ENCODE measurements at places on chromosomes 1 and 21.

DNA sequence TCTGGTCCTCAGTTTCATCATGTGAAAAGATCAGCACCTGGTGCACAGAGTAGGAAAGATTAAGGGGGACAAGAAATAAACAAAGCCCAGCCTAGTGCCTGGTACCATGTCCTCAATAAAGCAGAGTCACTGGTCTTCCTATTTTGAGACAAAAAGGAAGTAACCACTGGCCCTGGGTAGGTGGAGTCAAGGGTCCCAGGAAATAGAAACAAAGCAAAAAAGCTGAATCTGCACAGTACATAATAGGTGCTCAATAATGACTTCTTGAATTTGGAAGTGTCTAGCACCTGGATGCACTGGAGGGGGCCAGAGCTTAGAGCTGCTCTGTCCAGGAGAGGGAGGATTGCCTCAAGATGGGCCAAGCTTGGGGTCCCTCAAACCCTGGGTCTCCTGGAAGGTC is 1.9 kb upstream of the EPHB2 start:
- no peak for DNase-seq

- no peak for DNase-seq
These were observed 81.8 kb downstream of the DISC1 start for GRCh38 chr1:231708394-231708793.

GRCh38 chr1:34176830-34177603 is at the start of gene C1orf94:
TSS of gene C1orf94 (plus strand) at chr1:34176907. CDS start at chr1:34177790, 883 bp downstream.
- DNase-seq = no peak

GRCh38 chr1:200909757-200910239 is 15.1 kb downstream of the INAVA start:
- DNase-seq = no peak

DNA sequence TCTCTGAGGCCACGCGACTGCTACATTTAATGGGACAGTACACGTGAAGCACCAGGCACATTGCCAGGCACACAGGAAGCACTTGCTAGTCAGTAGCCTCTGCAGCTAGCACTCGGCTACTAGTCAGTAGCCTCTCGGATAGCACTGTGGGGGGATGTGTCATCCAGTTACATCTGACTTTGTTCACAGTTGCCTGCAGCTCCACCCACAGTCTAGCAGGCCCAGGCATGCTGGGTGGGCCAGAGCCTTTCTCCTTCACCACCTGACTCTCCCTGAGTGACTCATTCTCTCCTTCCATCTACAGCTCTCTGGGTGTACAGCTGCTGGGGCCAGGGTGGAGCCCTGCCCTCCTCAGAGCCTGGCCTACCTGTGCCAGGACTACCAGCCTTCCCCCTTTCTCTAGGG is 51.5 kb downstream of the PTPRF start:
- no peak for DNase-seq

DNA sequence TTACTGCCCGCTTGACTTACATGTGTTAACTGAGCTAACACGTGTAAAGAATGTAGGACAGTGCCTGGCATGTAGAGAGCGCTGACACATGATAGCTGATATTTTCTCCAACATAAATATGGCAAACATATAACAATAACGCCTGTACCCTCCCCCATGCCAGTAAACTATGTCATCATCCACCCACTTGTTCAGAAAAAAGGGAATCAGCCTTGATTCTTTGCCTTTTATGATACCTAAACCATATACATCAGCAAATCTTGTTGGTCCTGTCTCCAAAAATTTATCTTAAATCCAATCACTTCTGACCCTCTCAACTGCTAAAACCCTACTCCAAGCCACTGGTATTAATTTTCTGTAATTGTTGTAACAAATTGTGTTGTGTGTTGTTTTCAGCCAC is 1.1 kb upstream of the ZNF692 start:
- DNase-seq = no peak

- DNase-seq = no peak
These were observed 18.0 kb upstream of the ARHGEF16 start for GRCh38 chr1:3436451-3436850.

Measured in stimulated activated naive CD4-positive, alpha-beta T cell treated with Interleukin-2 at 50 U/mL for 16 hours (primary cell).